ENCODE measurements at places on chromosomes 4 and X. TPM values are rescaled to one million over a fixed set of nuclear protein-coding genes. Genes with fewer than 3 reads are reported as not detected.

PAGE4 gene
- not detected for polyA plus RNA-seq

SHROOM4 gene
- polyA plus RNA-seq = not detected

JADE1 gene
- 15.3 TPM for polyA plus RNA-seq

PQBP1 gene
- polyA plus RNA-seq = 42.7 TPM

TCEAL2 gene
- polyA plus RNA-seq = 76.8 TPM

DUSP21 gene
- polyA plus RNA-seq = not detected

RBM46 gene
- polyA plus RNA-seq = not detected

PAGE2B gene
- not detected for polyA plus RNA-seq

SHISA3 gene
- polyA plus RNA-seq = not detected

All from Purkinje cell (primary cell).